ENCODE measurements at places on chromosomes 7 and 10.

DNA sequence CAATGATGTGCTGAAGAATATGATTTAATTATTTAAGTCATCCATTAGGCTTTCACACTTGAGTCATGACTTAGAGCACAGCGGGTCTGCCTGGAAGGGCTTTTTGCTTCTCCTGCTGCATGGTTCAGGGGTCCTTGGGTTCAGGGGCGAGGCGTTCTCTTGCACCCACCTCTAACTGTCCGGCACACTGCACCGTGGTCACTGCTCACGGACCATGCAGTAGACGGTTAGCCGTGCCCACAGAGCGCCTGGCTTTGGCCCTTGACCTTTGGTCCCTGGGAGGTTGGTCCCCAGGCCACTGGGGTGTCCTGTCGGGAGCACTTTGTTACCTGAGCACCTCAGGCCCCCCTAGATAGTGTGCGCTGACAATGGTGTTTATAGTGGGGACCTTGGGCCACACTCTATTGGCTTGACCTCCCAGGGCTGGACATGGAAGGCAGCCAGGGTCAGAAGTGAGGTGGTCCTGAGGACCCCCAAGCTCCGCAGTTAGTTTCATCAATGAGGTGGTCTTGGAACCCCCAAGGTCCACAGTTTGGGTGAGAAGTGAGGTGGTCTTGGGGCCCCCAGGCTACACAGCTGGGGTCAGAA is 110.6 kb downstream of the ACTR3B start:
- no peak for DNase-seq

GRCh38 chr7:135659159-135659846 is 3.0 kb upstream of the STMP1 start:
- no peak for DNase-seq

DNA sequence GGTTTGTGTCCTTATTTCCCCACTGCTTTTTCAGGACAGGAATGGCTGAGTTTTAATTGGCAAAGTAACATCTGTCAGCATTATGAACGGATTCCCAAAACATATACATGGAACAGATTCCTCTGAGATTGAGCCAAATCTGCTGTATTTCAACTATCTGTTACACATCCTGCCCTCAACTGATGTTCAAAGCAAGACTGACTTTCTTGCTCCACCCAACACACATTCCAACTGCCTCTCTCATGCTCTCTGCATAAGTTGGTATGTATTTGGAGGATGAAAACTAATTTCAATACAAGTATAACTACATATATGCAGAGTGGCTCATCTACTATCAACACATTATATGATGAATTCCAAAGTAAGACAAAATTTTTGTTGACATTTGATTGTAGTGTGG is 342.2 kb downstream of the GATA3 start:
- DNase-seq = no peak

DNA sequence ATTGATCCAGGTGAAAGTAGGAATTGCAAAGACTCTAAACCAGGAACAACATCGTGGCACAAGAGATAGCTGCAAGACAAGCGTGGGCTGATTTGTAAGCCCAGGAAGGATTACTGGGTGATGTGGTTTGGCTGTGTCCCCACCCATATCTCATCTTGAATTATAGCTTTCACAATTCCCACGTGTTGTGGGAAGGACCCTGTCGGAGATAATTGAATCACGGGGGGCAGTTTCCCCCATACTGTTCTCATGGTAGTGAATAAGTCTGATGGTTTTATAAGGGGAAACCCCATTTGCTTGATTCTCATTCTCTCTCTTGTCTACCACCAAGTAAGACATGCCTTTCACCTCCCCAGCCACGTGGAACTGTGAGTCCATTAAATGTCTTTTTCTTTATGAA is 59.5 kb downstream of the ST8SIA6 start:
- no peak for DNase-seq

DNA sequence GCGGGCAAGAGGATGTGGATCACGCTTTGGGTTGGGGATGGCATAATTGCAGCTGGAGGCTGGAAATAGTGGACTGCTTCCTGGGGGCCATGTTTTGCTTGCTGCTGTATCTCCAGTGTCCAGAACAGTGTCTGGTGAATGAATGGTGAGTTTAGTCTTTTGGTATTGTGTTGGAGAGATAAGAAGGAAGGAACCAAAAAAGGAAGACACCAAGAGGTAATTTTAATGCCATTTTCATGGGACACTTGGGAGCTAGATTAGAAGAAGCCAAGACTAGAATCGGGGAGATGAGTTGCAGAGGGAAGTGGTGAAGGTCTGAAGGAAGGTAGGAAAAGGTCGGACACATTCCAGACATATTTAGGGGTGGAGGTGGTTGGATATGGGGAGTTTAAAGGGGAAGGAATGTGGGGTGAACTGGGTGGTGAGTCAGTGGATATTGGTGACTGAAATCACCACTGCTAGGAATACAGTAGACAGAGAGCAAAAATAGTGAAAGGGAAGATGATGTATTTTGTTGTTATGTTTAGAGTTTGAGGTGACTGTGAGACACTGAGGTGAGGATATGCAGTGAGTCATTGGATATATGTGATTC is 76.7 kb downstream of the CCNY start:
- no peak for DNase-seq
